ENCODE measurements at places on chromosomes 2 and 18. TPM values are rescaled to one million over a fixed set of nuclear protein-coding genes. Genes with fewer than 3 reads are reported as not detected.

Gene LCT
- total RNA-seq, result 0.06 TPM

Gene CDK15
- total RNA-seq, result not detected

Gene ALPP
- total RNA-seq, result 0.15 TPM

Gene SMC6
- total RNA-seq, result 48.5 TPM

Gene ABCG8
- total RNA-seq, result not detected

Gene ACMSD
- not detected for total RNA-seq

Gene SLC5A7
- 0.15 TPM for total RNA-seq

Gene NLRC4
- not detected for total RNA-seq

Gene GPR55
- total RNA-seq, result not detected

Gene NYAP2
- not detected for total RNA-seq

Gene EVX2
- not detected for total RNA-seq

Data from H1 (cell line).